Hindlimb muscle (tissue), 1 donor: ENCODE measurements at places on chromosomes 1 and 21.

- no peak for DNase-seq
Measured at GRCh38 chr1:226133504-226134123, 52.9 kb downstream of the ACBD3 start.

GRCh38 chr1:2645776-2646175 lies 13.0 kb upstream of the MMEL1 start:
- DNase-seq = no peak

GRCh38 chr1:192797891-192798290 lies 10.9 kb upstream of the RGS2 start:
- DNase-seq = no peak

DNA sequence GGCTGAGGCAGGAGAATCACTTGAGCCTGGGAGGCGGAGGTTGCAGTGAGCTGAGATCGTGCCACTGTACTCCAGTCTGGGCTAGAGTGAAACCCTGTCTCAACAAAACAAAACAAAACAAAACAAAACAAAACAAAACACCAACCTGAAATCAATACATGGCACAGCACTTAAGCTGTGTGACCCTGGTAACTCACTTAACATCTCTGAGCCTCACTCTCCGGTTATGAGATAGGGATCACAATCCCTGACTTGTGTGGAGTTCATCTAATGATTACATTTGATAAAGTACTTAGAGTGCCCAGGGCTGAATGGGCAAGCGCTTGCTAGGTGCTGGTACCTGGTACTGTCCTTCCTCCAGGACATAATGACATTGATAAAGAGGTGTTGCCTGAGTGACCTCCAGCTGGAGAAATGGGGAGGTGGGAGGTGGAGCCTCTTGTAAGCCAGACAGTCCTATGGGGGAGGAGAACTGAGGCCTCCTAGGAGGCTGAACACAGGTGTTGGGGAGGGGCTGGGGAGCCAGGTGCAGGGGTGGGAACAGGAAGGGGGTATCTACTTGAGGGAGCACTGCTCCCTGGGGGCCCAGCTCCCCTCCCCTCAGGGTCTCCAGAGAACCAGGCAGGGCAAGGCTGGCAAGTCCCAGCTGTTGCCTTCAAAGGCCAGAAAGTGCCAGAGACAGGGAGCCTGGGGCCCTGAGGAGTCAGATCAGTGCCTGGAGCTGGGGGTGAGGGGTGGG lies 17.9 kb downstream of the FOXO6 start:
- DNase-seq = no peak

- no peak for DNase-seq
Measured at GRCh38 chr1:173502104-173502503, 25.0 kb downstream of the PRDX6 start.

DNA sequence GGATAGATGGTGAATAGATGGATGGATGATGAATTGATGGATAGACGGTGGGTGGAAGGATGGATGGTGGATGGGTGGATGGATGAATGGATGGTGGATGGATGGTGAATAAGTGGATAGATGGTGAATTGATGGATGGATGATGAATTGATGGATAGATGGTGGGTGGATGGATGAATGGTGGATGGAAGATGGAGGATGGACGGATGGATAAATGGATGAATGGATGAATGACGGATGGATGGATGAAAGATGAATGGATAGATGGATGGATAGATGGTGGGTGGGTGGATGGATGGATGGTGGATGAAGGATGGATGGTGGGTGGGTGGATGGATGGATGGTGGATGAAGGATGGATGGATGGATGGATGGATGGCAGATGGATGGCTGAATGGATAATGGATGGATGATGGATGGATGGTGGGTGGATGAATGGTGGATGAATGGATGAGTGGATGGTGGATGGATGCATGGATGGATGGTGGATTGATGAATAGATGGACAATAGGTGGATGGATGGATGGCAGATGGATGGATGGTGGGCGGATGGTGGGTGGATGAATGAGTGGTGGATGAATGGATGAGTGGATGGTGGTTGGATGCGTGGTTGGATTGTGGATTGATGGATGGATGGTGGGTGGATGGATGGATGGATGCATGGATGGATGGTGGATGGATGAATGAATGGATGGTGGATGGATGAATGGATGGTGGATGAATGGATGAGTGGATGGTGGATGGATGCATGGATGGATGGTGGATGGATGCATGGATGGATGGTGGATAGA lies 5.3 kb downstream of the CHD5 start:
- DNase-seq = no peak

DNA sequence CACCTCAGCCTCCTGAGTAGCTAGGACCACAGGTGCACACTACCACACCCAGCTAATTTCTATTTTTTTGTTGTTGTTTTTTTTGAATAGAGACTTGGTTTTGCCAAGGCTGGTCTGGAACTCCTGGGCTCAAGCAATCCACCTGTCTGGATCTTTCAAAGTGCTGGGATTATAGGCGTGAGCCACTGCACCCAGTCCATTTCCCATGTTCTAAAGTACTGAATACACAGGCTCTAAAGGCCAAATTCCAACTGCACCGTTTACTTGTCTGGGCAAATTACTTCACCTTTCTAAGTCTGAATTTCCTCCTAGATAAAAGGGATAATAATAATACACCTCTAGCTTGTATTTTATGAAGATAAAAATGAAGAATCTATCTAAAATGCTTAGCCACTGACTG lies 39.6 kb downstream of the FRRS1 start:
- DNase-seq = no peak

DNA sequence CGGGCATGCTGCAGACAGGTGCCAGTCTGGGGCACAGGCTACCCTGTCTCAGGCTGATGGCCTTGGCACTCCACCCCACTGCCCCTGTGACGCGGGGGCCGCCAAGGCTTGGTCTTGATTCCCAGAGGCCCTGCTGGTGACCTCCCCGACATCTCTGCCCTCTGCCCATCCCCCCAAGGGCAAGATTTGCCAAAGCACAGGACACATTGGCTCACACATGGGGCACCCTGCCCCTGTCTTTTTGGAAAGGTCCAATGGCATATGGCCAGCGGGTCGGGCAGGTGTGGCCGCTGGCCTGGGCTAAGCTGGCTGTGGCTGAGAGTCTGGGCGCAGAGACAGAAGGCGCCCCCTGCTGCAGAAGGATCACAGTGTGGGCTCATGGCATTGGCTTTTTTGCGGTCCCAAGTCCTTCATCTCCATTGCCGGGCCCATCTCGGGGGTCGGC lies 4.6 kb downstream of the MIB2 start:
- DNase-seq = no peak

GRCh38 chr1:162169031-162169790 lies 99.7 kb downstream of the NOS1AP start:
- DNase-seq = no peak

DNA sequence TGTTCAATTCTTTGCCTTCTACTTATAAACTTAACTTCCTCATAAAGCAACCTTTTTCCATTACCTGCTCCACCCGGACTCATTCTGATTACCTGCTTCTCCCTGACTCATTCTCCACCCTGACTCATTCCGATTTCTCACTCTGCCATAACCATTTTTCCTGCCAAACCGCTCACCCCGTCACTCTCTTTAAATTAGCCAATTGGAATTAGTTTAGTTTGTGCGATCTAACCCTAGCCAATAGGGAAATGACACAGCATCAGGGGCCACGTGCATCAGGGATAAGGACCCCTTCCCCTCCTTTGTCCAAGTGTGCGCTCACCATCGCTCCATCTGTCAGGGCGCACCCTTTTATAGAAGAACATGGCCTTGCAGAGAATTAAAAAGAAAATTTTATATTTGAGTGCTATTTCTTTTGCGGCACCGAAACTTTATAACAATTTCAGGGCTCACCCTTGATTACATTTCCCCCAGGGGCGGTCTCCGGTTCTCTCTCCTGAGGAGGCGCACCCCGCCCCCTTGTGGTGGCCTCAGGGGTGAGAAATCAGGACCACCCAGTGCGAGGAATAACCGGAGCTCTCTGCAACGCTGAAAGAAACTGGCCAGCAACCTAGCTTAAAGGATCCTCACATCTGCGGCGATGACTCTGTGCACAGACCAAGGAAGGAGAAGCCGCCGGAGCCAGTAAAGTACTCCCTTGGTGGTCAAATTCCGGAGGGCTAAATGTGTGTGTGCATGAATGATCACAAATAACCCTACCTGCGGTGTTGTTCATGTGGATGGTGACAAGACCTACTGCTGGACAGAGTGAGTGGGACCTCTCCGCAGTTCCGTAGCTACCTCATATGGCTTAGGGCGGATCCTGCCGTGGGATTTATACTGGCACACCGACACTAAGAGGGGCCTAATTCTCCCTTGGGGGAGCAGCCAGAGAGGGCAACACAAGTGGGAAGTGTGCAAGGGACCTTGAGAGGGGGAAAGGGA lies 30.3 kb upstream of the CBR3 start:
- DNase-seq = no peak

DNA sequence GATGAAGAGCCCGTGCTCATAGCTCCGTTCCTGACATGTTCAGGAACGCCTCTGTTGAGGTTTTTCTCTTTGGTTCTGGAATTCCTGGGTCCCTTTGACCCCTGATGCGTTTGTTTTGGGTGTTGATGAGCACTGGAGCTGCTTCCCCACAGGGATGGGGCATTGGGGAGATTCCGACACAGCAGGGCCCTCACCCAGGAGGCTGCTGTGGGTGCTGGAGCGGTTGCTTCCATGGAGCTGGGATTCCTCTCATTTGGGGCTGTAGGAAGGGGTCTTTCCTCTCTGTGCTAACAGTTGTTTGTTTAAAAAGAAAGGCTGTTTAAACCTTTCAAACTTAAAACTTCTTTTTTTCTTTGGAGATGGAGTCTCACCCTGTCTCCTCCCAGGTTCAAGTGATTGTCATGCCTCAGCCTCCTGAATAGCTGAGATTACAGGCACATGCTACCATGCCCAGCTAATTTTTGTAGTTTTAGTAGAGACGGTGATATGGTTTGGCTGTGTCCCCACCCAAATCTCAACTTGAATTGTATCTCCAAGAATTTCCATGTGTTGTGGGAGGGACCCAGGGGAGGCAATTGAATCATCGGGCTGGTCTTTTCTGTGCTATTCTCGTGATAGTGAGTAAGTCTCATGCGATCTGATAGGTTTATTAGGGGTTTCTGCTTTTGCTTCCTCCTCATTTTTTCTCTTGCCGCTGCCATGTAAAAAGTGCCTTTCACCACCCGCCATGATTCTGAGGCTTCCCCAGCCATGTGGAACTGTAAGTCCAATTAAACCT lies 48.9 kb downstream of the SKI start:
- DNase-seq = no peak

GRCh38 chr1:160726114-160726497 lies 12.9 kb upstream of the SLAMF7 start:
- no peak for DNase-seq

GRCh38 chr1:198524556-198524955 lies 15.9 kb downstream of the ATP6V1G3 start:
- no peak for DNase-seq

DNA sequence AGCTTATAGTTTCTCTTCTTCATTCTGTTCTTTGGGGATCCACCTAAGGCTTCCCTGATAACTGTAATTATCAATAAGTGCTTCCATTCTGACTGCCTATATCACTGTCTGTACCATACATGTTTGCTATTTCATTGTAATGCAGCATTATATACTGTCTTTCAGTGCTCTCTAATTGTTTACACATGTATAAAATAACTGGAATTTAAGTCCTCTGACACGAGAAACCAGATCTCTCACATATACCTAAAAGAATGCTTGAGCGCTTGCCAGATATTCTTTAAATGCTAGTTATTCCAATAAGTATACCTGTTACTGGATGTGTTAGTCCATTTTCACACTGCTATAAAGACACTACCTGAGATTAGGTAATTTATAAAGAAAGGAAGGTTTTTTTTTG lies 34.7 kb downstream of the CELF3 start:
- DNase-seq = no peak

GRCh38 chr21:14542638-14543037 lies 3.5 kb downstream of the SAMSN1 start:
- no peak for DNase-seq

- DNase-seq = no peak
Measured at GRCh38 chr21:42051788-42052187, 19.3 kb upstream of the UMODL1 start.

- no peak for DNase-seq
Measured at GRCh38 chr1:14710331-14710730, 111.8 kb downstream of the KAZN start.

DNA sequence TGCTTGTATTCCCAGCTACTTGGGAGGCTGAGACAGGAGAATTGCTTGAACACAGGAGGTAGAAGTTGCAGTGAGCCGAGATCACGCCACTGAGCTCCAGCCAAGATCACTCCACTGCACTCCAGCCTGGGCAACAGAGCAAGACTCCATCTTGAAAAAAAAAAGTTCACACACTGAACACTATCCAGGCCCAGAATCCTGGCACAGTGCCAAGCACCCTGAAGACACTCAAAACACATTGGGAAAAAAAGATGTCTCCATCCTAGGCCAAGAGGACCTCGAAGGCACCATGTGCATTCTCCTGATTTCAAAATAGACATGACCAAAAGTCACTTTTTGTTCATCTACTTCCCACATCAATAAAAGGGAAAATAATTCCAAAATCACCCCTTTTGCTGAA lies 38.7 kb downstream of the SLC9A1 start:
- DNase-seq = no peak

DNA sequence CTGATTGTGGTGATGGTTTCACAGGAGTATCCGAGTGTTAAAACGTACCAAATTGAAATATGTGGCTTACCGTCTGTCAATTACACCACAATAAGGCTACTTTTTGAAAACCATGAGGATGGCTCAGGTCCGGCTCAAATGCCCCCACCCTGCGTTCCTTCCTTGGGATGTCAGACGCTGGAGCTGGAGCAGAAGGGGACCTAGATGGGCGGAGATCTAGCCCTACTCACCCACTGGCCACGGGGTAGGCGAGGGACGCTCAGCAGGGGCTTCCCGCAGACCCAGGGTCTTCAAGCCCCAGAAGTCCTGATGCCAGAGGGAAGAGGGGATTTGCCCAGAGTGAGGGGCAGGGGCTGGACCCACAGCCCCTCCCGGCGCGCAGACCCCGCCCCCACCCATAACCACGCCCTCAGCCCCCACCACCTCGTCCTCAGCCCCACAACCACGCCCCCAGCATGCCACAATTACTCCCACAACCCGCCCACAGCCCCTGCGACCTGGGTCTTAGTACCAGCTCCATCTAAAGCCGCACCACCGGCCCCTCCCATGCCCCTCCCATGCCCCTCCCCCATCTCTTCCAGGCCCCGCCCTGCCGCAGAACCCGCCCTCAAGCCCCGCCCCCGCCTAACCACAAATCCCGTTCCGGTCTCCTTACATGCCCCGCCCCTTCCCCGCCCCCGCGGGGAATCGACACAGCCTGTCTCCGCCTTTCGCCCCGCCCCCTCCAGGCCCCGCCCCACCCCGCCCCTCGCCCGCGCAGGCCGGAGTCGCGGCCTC lies at the start of gene LRRC3:
Gene LRRC3, plus strand, starts transcription at position 764 of the 777 bp plus-strand sequence. CDS start 1,135 bp downstream, outside the sequence.
- peak; percentile 63 for DNase-seq

DNA sequence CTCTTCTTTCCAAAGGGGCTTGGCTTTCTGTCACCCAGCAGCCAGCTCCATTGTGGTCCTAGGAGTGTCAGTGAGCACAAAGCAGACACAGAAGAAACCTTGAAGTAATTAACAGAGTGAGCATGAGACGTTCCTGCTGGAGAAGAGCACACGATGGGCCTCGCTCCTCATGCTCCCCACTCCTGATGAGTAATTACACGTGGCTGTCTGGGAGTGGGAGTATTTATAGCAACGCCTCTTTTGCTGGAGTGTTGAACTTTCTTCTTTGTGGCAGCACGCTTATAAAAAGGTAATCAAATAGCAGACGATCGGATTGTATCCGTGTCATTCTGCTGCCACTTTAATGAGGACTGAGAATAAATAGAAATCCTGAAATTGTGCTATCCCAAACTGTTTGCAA lies 185.8 kb downstream of the CAMTA1 start:
- DNase-seq = no peak
